CD4-positive, alpha-beta T cell treated with Interleukin-15 for 4 hours (primary cell): ENCODE measurements at places on chromosomes 3 and 15.

DNA sequence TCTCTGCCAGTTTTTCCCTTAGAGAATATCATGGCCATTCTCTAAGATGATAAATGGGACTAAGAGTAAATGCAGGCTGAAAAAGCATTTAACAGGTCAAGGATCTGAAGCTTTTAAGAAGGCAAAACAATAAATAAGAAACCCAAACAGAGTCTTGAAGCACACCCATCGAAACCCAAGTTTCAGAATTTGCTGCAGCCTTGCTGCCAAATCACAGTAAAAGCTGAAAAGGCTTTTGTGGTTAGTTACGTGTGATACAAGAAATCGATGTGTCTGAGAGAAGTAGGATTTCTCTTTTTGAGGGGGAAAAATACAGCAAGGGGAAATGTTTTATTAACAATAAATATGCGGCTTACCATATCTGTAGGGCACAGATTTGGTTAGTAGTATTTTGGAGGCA, 92.0 kb downstream of the IGF1R start:
- DNase-seq, result no peak

DNA sequence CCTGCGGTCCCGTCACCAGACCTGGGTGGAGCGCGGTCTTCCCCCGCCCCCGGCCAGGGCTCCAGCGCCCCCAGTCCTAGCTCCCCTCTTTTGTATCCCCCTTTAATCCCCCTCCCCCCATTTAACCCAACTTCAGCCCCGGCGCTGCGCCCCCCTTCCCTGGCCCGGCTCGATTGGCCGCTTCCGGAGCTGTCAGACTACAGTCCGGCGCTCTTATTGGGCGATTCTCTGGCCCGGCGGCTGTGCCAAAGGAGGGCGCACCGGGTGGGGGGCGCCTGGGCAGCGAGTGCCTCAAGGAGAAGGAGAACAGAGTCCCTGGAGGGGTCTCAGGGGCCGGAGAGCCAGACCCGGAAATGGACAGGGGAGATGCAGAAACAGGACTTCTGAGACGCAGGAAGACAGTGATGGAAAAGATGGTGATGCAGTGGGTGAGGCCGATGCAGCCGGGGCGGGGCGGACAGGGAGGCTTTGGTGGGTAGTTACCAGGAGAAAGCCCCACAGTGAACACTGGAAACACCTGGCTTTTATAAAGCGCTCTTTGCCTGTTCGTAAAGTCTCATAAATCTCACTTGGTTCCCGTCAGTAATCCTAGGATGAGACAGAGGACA, 1.2 kb upstream of the ADCY5 start:
- no peak for DNase-seq

DNA sequence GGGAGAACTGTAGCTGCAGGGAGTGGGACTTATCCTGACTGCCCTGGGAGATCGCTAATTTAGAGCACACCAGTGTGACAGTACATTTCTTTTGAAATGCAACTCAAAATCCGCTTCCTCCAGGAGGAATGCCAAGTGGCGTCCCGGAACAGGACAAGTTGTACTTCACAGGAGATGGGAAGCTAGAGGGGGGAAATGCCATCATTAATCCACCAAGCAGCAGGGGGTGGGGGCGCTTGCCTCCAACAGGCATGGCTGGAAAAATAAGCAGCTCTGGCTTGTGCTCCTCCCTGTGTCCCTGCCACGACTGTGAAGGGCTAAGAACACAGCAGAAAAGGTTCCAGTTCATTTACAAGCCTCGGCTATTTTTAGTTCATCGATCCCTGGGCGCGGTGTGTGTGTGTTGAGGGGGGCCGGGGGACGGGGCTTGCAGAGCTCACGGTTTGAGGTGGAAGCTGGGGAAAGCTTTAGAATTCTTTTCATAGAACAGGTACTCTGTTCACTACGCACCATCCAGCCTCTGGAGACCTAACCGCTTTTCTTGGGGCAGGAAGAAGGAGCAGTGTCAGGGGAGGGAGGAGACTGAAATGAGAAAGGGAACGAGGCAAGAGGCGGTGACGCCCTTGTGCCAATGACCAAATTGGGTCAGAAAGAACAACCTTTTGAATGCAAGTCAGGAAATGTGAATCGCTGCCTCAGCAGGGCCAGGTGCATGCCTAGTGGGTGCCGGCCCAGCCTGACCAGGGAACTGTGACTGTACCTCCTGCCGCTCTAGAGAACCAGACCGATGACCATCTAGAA, 51.8 kb upstream of the DGKG start:
- DNase-seq, result no peak

DNA sequence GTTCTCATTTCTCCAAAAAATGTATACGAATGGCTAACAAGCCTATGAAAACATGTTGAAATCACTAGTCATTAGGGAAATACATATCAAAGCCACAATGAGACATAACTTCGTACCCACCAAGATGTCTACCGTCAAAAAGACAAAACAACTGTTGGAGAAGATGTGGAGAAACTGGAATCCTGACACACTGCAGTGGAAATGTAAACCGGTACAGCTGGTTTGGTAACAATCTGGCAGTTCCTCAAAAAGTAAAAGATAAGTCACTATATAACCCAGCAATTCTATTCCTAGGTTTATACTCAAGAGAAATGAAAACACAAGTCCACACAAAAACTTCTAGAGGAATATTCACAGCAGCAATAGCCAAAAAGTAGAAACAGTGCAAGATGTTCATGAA, 7.0 kb downstream of the SCAPER start:
- DNase-seq, result no peak

DNA sequence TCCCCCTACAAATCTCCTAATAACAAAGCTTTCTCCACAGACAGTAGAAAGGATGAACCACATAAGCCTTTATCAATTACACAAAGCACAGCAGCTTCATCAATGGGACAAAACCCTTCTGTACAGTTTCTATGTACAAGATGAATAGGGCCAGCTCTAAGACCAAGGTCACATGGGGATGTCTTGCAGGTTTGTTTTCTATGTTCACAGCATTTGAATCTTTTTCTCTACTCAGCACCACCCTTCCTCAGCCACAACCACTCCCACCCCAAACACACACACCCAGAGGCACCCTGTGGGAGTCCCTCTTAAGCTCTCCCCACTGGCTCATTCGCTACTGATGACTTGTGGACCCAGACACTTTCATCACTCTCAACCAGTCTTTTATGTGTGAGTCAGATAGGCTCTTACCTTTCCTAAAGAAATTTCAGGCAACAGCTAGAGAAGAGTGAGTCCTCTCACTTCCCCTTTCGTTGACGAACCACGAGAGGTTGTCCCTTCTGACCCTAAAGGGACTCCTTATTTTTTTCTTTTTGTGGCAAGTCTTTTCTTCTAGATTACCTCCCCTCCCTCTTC, 57.9 kb downstream of the ARHGAP31 start:
- peak; percentile 64 for DNase-seq

DNA sequence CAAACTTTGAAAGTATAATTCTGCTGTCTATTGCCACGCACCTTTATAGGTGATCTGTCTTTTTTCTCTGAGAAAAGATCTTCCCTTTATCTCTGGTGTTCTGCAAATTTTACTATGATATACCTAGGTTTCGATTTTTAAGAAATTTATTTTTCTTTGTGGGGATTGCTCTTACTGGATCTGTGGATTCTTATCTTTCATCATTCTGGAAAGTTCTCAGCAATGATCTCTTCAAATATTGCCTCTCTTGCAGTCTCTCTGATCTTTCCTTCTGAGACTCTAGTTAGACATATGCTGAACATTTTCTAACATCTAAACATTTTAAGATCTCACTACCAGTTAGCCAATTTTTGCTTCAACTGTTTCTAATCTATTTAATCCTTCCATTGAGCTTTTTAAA, 47.0 kb upstream of the ATOSA start:
- DNase-seq, result no peak

DNA sequence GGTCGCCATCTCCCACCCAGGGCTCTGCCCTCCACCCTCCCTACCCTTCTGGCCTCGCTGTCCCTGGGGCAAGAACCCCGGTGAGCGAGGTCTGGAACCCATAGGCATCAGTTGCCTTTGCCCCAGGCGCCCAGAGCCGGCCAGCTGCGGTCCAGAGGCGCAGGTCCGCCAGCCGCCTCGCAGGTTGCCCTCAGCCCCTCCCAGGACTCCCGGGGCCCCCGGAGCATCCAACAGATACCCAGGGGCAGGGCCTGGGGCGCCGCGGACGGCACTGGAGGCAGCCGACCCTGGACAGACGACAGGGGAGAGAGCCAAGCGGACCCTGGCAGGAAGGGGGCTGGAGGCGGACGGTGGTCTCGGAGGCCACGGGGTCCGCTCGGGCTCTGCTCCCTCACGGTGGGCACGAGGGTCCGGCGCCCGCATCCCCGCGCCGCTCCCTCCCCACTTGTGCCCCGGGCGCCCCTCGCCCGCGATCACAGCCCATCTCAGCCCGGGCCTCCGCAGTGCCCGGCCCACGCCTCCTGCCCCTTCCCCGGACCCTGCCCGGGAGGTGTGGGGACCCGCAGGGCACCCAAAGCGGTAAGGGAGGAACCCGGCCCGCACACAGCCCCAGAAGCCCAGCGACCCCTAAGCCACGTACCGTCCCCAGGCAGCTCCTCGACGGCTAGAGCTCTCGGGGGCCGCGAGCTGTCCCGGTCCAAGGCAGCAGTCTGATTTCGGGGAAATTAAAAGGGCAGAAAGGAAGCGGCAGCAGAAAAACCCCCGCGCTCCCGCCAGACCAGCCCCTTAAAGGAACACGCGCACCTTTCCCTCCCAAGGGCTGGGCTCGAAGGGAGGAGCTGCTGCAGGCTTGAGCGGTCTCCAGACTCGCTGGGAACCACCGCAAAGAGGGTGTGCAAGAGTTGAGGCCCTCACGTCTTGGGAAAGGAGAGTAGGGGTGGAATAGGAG, at the start of gene HAPLN3:
TSS of gene HAPLN3 (minus strand) at position 726 of the 949 bp plus-strand sequence. CDS start 8,246 bp downstream, outside the sequence.
- peak; percentile 57 for DNase-seq

GRCh38 chr3:142298626-142299025, 73.2 kb upstream of the GK5 start:
- DNase-seq, result no peak

DNA sequence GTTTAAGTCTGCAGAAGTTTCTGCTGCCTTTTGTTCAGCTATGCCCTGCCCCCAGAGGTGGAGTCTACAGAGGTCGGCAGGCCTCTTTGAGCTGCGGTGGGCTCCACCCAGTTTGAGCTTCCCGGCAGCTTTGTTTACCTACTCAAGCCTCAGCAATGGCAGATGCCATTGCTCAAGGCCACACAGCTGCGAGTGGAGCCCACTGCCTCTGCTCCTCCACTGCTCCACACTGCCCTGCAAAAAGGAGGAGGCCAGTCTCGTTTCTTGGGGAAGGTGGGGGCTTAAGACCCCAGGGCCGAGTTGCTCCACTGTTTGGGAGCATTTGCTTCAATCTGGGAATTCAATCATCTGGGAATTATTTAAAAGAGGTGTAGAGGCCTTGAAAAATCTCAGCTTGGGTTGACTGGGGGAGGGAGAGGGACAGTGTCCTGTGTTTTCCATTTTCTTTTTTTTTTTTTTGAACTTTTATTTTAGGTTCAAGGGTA, 144.6 kb upstream of the MEF2A start:
- peak; percentile 48 for DNase-seq

DNA sequence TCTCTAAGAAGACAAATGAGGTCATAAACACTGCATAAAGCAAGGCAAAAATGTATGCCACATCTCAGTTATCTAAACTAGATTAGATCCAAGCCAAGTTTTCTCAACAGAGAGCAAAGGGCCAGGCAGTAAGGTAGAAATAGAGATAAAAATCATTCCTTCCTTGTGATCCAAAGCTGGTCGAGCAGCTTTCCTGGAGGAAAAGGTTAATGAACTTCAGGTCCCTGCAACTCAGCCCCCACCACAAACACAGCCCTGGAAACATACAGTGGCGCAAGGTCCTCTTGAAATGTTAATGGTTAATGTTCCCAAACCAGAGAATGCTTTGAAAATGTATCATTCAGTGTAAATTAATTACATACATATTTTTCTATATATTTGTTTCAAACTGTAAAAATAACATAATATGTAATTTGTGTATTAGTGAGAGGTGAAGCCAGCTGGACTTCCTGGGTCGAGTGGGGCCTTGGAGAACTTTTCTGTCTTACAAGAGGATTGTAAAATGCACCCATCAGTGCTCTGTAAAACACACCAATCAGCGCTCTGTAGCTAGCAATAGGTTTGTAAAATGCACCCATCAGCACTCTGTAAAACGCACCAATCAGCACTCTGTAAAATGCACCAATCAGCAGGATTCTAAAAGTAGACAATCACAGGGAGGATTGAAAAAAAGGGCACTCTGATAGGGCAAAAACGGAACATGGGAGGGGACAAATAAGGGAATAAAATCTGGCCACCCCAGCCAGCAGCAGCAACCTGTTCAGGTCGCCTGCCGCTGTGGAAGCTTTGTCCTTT, 17.1 kb downstream of the LYSMD2 start:
- DNase-seq, result no peak

DNA sequence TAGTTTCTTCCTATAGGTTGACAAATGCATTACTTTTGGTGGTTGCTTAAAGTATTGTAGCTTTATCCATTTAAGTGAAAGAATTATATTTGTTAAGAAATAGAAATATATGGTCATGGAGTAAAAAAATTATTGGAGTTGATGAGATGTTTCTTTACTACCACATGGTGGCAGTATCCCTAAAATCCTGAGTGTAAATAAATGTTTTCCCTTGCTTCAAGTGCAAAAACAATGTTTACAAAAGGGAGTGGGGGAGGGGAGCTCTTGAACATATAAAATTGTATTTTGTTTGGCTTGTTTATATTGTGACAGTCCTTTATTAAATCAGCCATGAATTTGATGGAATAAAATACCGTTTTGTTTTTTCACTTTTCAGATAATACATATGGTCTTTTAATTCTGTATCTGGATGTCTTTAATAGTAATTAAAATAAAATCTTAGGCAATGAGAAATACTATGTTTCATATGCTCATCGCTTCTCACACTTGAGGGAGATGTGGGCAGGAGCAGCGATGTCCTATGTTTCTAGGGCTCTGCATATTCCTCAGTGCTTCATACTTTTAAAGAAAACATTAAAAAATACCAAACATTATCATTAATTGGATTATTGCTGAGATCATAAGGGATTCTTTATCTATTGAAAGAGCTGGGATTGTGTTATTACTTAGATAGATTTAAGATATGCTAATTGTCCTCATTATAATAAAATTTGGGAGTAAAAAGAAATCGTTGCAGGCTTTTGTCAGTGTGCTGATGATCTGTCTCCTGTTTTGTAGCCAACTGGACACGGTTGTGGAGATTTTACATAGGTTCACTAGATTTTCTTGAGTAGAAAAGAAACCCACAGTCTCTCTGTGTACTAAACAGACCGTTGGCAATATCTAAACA, 349.7 kb downstream of the TUSC7 start:
- no peak for DNase-seq

- DNase-seq, result peak; percentile 99
Measured at GRCh38 chr15:79923515-79924169, 26.8 kb upstream of the MTHFS start.

- DNase-seq, result no peak
Measured at GRCh38 chr15:38565287-38565670, 665 bp upstream of the RASGRP1 start.

DNA sequence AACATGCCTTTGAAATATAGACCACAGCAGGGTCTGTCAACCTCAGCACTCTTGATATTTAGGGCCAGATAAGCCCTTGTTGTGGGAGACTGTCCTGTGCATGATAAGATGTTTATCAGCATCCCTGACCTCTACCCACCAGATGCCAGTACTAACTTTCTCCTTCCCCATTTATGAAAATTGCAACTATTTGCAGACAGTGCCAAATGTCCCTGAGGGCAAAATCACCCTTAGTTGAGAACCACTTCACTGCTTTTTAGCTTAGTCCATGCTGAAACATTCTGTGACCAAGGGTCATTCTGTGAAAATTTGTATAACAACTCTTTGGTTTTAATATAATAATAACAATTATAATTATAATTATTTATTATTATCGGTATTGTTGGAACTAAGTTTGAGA, 1032.4 kb downstream of the MCTP2 start:
- no peak for DNase-seq
